ENCODE measurements at places on chromosomes 4 and X.

GRCh38 chr4:149112109-149112508, 669.9 kb upstream of the NR3C2 start:
- DNase-seq: no peak

GRCh38 chr4:139624441-139625092, 41.1 kb upstream of the MGST2 start:
- no peak for DNase-seq

GRCh38 chr4:17493619-17494018, 18.3 kb downstream of the QDPR start:
- no peak for DNase-seq

- no peak for DNase-seq
These were observed 35.7 kb downstream of the STBD1 start for GRCh38 chr4:76342191-76342590.

DNA sequence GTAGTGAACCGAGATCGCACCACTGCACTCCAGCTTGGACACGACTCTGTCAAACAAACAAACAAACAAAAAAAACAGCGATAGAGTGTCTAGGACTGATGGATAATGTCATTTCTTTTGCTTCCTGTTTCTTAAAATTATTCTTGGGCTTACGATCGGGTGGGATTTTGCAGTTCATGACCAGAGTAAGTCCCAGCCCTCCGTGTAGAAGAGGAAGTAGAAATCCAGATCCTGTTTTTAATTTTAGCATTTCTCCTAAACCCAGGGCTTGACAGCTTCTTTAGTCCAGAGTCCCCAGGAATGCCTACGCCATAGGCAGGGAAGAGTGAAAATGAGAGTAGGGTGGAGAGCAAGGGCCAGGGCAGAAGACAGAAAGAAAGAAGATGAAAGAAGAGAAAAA, 94.3 kb downstream of the HPRT1 start:
- DNase-seq: no peak

- no peak for DNase-seq
These were observed 24.6 kb upstream of the SORCS2 start for GRCh38 chr4:7167706-7168105.

- no peak for DNase-seq
These were observed 671 bp downstream of the SLC7A11 start for GRCh38 chr4:138241281-138242075.

- no peak for DNase-seq
These were observed 94.6 kb downstream of the RLIM start for GRCh38 chrX:74519870-74520269.

- peak; percentile 37 for DNase-seq
These were observed at the start of gene NDUFC1 for GRCh38 chr4:139301821-139302611. TSS of gene NDUFC1 (minus strand) at chr4:139302477. CDS start at chr4:139295798, 6,679 bp downstream.

GRCh38 chr4:180261346-180261745, 1981.9 kb upstream of the TENM3 start:
- no peak for DNase-seq

DNA sequence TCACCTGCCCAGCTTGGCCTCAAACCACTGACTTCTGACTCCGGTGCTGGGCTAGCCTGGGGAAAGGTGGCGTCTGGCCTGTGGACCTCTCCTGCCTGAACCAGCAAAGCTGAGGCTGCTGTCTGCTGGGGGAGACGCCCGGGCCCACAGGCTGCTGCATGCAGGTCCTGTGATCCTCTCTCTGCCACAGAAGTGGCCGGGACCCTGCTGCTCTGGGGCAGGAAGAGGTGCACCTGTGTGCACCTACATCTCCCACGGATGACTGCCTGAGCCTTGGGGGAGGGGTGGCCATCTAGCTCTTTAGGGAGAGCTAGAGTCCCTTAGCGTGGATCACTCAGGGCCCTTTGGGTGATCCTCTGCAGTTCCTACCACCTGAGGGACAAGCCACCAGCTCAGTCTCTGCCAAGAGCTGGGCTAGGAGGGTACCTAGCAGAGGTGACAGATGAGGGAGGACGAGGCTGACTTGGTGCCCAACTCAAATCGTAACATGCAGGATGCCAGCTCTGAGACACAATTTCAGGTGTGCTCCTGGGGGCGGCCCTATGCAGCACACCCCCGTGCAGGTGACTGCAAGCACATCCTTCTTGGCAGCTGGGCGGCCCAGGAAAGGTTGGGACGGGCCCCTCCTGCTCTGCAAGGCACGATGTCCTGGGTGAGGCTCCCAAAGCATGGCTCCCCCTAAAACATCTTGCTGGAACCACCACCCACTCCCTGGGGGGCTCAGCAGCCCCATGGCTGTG, 22.5 kb downstream of the LETM1 start:
- DNase-seq: no peak

DNA sequence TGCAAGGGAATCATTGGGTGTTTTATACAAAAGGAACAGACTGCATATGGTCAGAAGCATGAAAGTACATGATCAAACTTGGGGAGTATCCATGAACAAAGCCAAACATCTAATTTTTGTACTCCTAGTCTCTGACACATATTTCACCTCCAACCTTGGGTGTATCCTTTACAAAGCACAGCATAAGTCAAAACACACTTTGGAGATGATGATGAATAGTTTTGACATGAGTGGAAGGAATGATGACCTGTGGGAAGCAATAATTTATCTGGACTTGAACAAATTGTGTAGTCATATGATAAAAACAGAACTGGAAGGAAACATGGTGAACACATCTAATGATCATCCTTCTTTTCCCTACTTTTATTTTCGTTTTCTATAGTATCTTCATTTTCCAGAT, 108.7 kb upstream of the PLS3 start:
- DNase-seq: no peak

All from stimulated activated CD8-positive, alpha-beta memory T cell treated with anti-CD3 and anti-CD28 coated beads, Interleukin-4, amount 100 ng/mL, for 1 hour (primary cell).